ENCODE measurements at places on chromosomes 3 and 15.
A peak's percentile ranks its signal among the peaks of the same experiment; 100 is the strongest.

GRCh38 chr3:60696428-60697125, 554.7 kb downstream of the FHIT start:
- no peak for DNase-seq

- no peak for DNase-seq
These were observed 2.5 kb downstream of the SEMA3B start for GRCh38 chr3:50271314-50271936.

DNA sequence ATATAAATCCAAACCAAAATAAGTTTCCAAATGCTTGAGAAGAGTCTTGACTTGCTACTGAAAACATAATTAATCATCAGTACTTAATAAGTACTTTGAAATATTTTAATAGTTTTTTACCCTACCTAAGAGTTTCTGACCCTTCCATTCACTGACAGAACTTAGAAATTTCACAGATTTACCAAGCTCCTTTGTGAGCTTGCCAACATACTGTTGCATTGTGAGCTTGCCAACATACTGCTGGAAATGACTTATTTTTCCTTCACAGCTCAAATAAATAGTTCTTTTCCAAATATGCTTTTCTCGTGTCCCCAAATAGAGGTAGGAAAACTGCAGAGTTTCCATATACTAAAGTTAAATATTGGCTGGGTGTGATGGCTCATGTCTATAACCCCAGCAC, 9.6 kb upstream of the AADAC start:
- no peak for DNase-seq

DNA sequence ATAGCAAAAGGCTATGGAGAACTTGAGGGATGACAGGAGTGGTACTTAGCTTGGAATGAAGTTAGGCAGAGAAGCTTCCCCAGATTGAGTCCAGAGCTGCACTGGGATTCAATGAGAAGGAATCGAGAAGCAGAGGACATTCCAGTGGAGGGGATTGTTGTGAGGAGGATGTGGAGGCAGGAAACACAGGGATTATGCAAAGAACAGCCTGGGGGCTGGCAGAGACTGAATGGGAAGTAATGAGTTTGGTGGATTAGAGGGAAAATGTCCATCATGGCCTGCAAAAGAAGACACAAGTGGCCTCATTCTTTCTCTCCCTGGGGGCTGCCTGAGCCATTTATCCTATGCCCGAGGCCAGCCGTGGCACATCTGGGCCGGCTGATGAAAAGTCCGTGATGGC, 20.5 kb upstream of the SCN10A start:
- no peak for DNase-seq

GRCh38 chr3:167684388-167684993, 30.7 kb upstream of the WDR49 start:
- peak; percentile 54 for DNase-seq

GRCh38 chr3:66438046-66438445, 62.8 kb downstream of the LRIG1 start:
- DNase-seq, result no peak

- DNase-seq, result no peak
These were observed 81.4 kb upstream of the CRBN start for GRCh38 chr3:3260870-3261269.

GRCh38 chr3:100982710-100983109, 10.5 kb downstream of the ABI3BP start:
- no peak for DNase-seq

- no peak for DNase-seq
These were observed 65.1 kb downstream of the CD200R1L start for GRCh38 chr3:112781599-112781998.

DNA sequence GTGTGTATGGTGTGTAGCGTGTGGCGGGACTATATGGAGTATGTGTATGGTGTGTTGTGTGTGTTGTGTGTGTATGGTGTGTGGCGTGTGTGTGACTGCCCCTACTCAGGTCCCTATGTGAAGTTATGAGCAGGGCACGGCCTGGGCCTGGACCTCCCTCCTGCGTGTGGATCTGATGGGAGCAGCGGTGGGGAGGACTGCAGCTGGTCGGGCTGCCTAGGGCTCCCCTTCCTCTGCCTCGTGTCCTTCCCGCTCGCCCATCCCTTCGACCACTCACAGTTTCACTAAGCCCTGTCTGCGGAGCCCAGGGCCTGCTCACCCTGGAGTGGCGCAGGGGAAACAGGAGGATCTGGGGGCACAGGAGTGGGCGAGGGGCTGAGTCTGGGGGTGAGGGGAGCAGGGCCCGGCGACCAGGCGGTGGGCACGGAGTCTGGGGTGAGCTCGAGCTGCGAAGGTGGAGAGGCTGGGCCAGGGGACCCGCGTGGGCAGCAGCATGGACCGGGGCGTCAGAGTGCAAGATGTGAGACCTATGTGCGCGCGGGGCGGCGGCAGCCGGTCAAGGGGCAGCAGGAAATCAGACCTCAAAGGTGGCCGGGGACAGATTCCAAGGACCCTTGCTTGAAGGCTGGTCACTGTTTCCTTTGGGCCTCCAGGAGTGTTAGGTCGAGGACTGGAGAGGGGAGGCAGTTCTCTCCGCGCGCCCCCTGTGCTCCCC, 26.6 kb downstream of the GABRA5 start:
- no peak for DNase-seq

DNA sequence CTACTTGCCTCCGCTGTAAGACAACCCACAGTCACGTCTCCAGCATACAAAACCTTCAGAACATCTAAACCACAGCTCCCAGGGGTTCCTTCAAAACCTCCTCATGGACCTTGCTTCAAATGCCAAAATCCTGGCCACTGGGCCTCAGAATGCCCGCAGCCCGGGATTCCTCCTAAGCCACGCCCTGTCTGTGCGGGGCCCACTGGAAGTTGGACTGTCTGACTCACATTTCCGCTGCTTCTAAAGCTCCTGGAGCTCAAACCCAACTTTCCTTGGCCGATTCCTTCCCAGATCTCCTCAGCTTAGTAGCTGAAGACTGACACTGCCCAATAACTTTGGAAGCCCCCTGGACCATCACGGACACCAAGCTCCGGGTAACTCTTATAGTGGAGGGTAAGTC, 17.9 kb upstream of the OR5H6 start:
- DNase-seq, result no peak

- no peak for DNase-seq
These were observed 375.0 kb downstream of the WDR72 start for GRCh38 chr15:53384417-53384816.

GRCh38 chr3:29265509-29266072, 15.3 kb upstream of the RBMS3 start:
- DNase-seq, result no peak

GRCh38 chr3:175255698-175256097, 396.6 kb downstream of the NAALADL2 start:
- no peak for DNase-seq

DNA sequence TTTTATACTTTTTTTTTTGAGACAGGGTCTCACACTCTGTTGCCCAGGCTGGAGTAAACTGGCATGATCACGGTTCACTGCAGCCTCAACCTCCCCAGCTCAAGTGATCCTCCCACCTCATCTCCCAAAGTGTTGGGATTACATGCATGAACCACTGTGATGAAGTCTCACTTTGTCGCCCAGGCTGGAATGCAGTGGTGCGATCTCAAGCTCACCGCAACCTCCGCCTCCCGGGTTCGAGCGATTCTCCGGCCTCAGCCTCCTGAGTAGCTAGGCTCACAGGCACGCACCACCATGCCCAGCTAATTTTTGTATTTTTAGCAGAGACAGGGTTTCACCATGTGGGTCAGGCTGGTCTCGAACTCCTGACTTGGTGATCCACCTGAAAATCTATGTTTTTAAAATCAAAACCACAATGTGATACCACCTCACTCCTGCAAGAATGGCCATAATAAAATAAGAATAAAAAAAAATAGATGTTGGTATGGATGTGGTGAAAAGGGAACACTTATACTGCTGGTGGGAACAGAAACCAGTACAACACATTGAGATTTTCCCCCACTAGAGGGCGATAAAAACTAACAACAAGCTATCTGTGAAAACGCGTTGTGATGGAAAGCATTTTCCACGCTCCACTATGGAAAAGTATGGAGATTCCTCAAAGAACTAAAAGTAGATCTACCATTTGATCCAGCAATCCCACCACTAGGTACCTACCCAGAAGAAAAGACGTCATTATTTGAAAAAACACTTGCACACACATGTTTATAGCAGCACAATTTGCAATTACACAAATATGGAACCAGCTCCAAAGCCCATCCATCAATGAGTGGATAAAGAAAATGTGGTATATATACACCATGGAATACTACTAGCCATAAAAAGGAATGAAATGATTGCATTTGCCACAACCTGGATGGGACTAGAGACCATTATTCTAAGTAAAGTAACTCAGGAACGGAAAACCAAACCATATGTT, 26.8 kb upstream of the OCA2 start:
- no peak for DNase-seq

DNA sequence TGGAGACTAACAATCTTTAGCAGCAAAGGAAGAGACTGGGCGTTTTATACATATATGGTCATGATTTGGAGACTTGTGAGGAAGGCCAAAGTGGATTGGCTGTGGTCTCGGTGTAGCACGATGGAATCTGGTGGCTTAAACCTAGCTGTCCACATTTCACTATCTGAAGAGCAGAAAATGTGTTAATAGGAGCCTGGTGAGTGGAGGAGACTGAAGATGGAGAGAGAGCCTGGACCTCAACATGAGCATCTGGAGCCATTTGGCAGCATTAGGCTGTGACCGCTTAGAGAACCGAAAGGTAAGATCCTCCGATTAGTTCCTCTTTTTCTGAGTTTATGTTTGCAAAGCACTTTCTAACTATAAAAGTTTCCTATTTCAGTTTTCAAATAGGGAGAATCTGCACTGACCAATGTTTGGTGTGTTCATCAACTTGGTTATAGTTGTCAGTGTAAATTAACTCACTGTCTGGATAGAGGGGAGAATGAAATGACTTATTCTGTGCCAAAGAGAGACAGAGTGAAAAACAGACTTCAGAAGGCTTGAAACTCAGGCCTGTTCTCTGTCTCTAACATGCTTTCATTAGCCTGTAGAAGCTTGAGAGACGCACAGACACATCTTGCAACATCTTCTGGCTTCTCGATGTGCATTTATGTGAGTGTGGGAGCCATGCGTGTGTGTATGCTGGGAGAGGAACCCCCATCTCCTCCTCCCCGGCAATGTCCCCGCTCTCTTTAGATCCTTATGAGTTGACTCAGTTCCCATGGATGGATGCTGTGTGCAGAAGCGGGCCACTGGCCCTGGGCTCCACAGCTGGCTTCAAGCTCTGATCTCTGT, 244.7 kb upstream of the TBL1XR1 start:
- DNase-seq, result no peak

DNA sequence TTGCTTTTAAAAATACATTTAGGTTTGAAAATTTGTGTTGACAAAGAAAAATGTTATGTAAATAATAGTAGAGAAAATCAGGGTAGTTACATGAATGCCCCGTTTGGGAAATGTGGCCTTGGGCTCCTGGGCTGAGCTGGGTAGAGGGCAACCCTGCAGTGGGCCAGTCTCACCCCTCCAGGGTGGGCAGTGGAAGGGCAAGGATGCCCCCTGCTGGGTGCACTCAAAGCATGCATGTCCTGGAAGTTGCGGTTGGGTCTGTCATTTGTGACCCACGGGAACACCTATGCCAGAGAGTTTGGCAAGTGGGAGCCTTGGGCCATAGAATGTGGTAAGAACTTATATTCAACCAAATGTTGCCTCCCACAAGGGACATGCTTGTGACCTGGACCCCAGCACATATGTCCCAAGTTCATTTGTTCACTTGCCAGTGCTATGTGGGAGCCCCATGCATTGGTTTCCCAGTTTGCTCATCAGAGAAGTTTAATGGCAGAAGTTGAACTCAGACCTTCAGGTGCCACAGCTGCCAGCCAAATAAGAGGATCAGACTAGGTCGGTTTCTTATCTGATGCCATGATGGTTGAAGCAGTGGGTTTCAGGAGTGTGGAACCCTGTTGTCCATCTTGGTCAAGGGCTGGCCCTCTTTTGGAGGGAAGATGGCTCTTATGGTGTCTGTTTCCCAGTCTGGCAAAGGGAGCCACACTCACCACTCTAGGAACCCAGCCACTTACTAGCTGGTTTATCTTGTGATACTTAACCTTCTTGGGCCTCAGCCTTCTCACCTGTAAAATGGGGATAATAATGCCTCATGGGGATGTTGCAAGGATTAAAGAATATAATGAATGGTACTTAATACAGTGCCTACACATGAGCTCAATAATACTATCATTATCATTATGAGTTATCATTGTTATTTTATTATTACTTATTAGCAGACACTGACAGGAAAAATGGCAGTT, 2.5 kb upstream of the PLCB2 start:
- DNase-seq, result peak; percentile 53

DNA sequence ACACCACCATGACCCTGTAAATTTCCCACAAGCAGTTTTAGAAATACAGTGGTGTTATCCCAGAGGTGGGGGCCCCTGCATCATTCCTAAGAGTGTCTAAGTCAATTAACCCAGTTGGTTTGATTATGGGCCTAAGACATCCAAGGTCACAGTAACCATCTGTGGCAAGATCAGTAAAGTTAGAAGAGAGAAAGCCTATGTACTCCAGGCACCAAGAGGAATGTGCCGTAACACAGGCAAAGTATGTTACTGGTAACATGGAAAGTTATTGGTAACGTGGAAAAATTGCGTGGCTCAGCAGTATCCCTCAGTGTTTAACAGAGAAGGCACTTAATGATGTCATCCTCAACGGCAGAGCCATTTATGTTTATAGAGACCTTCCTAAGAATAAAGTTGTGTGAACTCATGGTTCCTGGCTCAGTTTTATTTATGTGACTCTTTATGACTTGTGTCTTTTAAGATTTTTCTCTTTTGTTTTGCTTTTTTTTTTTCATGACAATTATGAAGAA, 144.1 kb upstream of the RASGRP1 start:
- no peak for DNase-seq

DNA sequence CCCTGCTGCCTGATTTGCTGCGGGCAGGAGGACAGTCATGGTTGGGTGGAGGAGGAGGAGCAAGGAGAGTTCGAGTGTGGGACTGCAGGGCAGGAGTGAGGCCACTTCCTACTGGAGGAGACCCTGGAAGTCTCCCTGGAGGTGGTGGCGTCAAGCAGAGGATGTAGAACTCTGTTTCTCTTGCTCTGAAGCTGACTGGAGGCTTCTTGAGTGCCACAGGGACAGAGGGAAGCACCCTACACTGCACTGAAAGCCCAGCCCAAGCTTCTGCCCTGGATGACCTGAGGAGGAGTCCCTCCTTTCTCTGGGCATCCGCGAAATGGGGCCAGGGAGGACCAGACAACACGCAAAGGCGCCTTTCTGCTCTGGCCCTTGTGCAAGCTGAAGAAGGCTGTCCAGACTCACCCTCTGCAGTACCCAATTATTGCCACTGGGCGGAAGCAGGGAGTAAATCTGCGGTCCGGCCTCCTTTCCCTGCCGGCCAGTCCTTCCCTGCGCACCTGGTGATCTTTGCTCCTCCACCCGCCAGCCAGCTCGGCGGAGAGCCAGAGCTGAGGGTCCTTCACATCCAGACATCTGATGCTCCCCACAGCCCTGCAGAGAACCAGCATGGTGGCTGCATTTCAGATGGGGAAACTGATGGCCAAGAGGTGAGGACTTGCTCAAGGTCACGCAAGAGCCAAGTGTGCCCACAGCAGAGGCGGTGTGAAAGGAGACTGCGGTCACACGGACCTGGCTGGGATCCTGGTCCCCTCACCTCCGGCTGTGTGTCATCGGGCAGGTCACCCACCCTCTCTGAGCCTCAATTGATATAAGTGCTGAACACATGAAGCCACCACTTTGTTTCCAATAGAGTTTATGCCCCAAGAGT, 207.1 kb downstream of the TBC1D2B start:
- peak; percentile 75 for DNase-seq

GRCh38 chr3:129794311-129795185, 99.0 kb downstream of the TMCC1 start:
- DNase-seq, result no peak

GRCh38 chr3:61715886-61716527, 154.6 kb downstream of the PTPRG start:
- no peak for DNase-seq
